Activated CD8-positive, alpha-beta T cell treated with anti-CD3 and anti-CD28 coated beads for 36 hours (primary cell): ENCODE measurements at places on chromosomes 4 and X. TPM values are rescaled to one million over a fixed set of nuclear protein-coding genes. Genes with fewer than 3 reads are reported as not detected.

- no peaks in the 10 kb centered on the region for H3K36me3 ChIP-seq
- H3K4me1 ChIP-seq = no peaks in the 10 kb centered on the region
- H3K4me3 ChIP-seq = no peak overlapping the region
- no peak overlapping the region for H3K27ac ChIP-seq
- no peak for DNase-seq
These were observed 1039.1 kb upstream of the INTU start for GRCh38 chr4:126593626-126594025.

DNA sequence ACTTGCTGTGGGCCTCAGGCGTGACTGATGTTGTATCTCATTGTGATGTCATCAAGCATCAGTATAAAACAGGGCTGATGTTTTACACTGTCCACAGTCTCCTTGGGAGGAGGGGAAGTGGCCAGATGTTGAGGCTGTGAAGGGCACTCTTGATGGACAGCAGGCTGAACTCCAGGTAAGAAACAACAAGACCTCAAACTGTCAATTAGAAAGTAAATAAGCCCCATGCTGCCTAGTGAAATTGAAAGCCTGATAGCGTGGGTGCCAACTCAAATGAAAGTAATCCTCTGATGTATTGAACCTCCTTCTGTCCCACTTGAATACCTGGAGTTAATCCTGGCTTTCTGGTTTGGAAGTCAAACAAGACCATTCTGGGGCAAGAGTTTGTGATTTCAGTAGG is 19.7 kb downstream of the VSIG1 start:
- no peak for DNase-seq
- H3K4me1 ChIP-seq = peaks cover 9% of the 10 kb centered on the region
- no peaks in the 10 kb centered on the region for H3K36me3 ChIP-seq
- no peaks in the 10 kb centered on the region for H3K27me3 ChIP-seq
- H3K4me3 ChIP-seq = no peak overlapping the region
- no peak overlapping the region for H3K27ac ChIP-seq

- no peaks in the 10 kb centered on the region for H3K4me1 ChIP-seq
- no peak overlapping the region for H3K27ac ChIP-seq
- no peaks in the 10 kb centered on the region for H3K36me3 ChIP-seq
- no peak overlapping the region for H3K4me3 ChIP-seq
- DNase-seq = no peak
- H3K27me3 ChIP-seq = no peaks in the 10 kb centered on the region
These were observed 554.8 kb upstream of the TENM3 start for GRCh38 chr4:181688432-181688831.

DNA sequence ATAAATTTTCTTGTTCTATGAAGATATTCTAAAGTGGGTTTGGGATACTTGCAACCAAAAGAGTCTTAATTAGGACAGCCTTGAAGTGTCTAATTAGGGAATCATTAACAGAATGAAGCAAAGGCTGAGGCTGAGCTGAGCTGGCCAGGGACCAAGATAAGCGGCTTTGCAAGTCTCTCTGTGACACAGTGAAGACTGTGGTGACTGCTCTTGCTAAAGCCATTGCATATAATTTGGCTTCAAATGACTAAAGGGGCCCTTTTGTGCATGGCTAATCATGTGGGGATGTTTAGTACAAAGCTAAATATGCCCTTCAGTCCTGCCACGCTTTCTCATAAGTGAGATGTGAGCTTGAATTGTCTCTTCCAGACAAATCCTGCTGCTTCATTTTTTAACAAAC is 31.2 kb upstream of the GYPA start:
- no peaks in the 10 kb centered on the region for H3K36me3 ChIP-seq
- peaks cover 8% of the 10 kb centered on the region for H3K27me3 ChIP-seq

- DNase-seq = no peak
- no peak overlapping the region for H3K4me3 ChIP-seq
- no peaks in the 10 kb centered on the region for H3K27me3 ChIP-seq
- no peaks in the 10 kb centered on the region for H3K36me3 ChIP-seq
These were observed 26.8 kb downstream of the ADH7 start for GRCh38 chr4:99408346-99408745.

GRCh38 chr4:57158762-57159161 is 48.6 kb upstream of the IGFBP7 start:
- H3K27ac ChIP-seq = no peak overlapping the region
- H3K4me3 ChIP-seq = no peak overlapping the region
- peaks cover 19% of the 10 kb centered on the region for H3K27me3 ChIP-seq
- peaks cover 5% of the 10 kb centered on the region for H3K4me1 ChIP-seq
- H3K36me3 ChIP-seq = no peaks in the 10 kb centered on the region

- no peaks in the 10 kb centered on the region for H3K36me3 ChIP-seq
- no peak overlapping the region for H3K4me3 ChIP-seq
- H3K4me1 ChIP-seq = no peaks in the 10 kb centered on the region
These were observed 96.3 kb upstream of the HPF1 start for GRCh38 chr4:169854090-169854489.

GRCh38 chr4:4315461-4316149 is 25.6 kb downstream of the ZBTB49 start:
- H3K27me3 ChIP-seq = no peaks in the 10 kb centered on the region
- no peak overlapping the region for H3K4me3 ChIP-seq
- no peaks in the 10 kb centered on the region for H3K4me1 ChIP-seq
- H3K36me3 ChIP-seq = peaks cover 8% of the 10 kb centered on the region
- H3K27ac ChIP-seq = no peak overlapping the region

- no peak overlapping the region for H3K4me3 ChIP-seq
- peaks cover 2% of the 10 kb centered on the region for H3K27me3 ChIP-seq
- peaks cover 7% of the 10 kb centered on the region for H3K4me1 ChIP-seq
- H3K27ac ChIP-seq = no peak overlapping the region
These were observed 18.9 kb downstream of the C4orf50 start for GRCh38 chr4:5999356-5999755.

GRCh38 chr4:94519019-94519418 is 67.3 kb downstream of the PDLIM5 start:
- DNase-seq = no peak
- no peak overlapping the region for H3K4me3 ChIP-seq
- peaks cover 13% of the 10 kb centered on the region for H3K4me1 ChIP-seq
- no peaks in the 10 kb centered on the region for H3K27me3 ChIP-seq
- H3K36me3 ChIP-seq = no peaks in the 10 kb centered on the region

DNA sequence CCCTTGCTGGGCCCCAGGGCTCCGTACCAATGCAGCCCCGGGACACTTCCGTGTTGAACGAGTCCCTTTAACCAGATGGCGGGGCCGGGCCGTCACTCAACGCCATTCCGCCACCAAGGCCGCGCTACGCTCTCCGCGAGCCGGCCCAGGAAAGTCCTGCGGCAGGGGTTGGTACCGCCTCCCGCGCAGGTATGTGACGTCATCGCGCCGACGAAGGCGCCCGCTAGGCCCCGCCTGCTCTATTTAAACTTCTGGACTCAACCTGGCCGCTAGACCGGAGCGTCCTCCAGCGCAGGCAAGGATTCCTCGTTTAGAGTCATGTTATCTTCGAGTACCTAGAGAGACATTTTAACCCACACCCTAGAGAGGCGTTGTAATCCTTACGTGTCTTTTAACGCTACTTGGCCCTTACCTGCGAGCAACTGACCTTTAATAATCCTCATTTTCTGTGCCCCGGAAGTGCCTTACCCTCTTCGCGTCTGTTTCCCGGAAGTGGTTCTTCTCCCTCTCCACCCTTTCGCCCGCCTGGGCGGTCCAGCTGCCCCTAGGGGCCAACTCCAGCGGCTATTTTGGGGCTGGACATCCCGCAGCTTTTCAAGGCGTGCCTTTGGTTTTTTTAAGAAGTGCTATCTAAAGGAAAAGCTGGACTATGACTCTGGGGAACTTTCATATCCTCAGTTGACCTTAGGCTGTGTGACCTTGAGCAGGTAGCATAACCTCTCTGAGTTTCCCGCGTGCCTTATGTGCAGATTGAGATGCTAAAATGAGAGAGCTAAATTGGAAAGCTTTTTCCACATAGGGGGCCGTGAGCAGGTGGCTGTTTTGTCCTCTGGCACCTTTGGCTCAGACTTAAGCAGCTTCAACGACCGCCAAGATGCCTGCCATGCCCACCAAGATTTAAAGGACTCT is at the start of gene PNPLA4:
Gene PNPLA4 (minus strand): TSS at position 155 of the 909 bp plus-strand sequence. CDS start 1,294 bp downstream, outside the sequence.
- peak within 1 kb of the TSS; percentile 87 for H3K4me3 ChIP-seq
- peak within 1 kb of the TSS; percentile 97 for H3K27ac ChIP-seq
- DNase-seq = peak; percentile 85
- peaks cover 14% of the 10 kb centered on the region for H3K4me1 ChIP-seq

GRCh38 chr4:54560513-54560912 is 97.2 kb upstream of the KIT start:
- H3K36me3 ChIP-seq = no peaks in the 10 kb centered on the region
- no peak for DNase-seq
- no peaks in the 10 kb centered on the region for H3K4me1 ChIP-seq

DNA sequence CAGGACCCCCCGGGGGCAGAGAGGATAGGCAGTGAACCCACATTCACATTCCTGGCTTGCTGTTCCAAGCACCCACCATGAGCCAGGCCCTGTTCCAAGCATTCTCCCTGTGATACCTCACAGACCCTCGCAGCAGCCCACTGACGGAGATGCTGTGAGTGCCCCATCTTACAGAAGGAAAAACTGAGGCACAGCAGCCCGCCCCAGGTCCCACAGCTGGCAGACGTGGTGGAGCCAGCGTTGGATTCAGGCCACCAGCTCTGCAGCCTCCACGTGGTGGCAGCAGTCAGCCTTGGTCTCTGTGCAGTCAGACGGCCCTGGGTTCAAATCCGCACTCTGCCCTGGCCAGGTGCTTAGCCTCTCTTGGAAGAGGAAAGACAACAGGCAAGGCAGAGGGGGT is 16.8 kb downstream of the MAN2B2 start:
- no peak for DNase-seq
- H3K4me3 ChIP-seq = no peak overlapping the region
- no peaks in the 10 kb centered on the region for H3K27me3 ChIP-seq

GRCh38 chr4:114601304-114602052 is 2.9 kb downstream of the UGT8 start:
- no peak overlapping the region for H3K27ac ChIP-seq
- H3K4me3 ChIP-seq = no peak overlapping the region
- peaks cover 9% of the 10 kb centered on the region for H3K4me1 ChIP-seq
- no peak for DNase-seq
- H3K27me3 ChIP-seq = peaks cover 30% of the 10 kb centered on the region
- H3K36me3 ChIP-seq = no peaks in the 10 kb centered on the region

DNA sequence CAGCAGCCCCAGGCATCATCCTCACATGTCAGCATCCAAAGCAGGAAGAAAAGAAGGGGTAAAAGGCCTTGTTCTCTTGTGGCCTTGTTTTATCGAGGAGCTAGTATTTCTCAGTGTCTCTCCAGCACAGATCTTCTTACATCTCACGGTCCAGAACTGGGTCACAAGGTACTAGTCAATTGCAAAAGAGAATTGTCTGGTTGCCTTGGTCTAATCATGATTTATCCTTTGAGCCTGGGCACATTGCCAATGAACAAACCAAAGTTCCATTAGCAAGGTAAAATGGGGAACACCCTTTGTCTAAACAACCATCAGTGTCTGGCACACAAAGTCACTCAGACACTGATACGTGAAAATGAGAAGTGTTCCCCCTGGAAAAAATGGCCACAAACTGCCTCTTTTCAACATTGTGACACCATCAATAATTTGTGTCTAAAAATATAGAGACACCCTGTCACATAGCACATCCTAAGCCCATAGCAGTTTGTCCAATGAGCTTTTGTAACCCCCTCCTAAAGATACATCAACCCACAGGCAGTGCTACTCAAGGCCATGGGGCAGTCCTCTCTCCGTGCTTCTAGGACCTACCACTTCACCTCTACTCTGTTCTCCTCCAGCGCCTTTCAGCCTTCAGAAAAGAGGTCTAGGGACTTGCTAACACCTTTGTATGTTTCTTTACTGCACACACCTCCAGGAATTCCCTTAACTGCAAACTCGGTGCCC is 534.4 kb downstream of the MID1IP1 start:
- H3K4me1 ChIP-seq = peaks cover 53% of the 10 kb centered on the region
- no peaks in the 10 kb centered on the region for H3K27me3 ChIP-seq
- H3K27ac ChIP-seq = peak overlapping the region; percentile 81
- no peak for DNase-seq
- peaks cover 5% of the 10 kb centered on the region for H3K36me3 ChIP-seq

DNA sequence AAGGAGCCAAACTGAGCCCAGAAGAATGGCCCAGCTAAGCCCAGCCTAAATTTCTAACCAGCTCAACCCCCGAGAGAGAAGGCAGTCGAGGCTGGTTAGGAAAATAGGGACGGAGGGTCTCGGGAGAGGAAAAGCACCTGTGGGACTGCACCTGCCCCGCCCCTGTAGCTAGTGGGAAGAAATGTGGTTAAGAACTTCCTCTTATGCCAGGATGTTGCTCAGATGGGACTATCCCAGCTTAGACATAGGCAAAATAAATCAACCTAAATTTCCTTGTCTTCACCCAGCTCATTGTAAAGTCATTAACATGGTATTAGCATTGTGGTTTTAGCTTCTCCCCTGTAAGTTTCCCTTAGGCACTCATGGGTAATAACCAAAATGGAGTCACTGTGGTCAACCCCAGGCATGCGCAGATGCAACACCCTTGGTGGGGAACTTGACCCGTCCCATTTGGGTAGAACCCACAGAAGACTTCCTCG is 86.8 kb downstream of the ZNF718 start:
- H3K4me1 ChIP-seq = peaks cover 32% of the 10 kb centered on the region
- DNase-seq = peak; percentile 57
- H3K36me3 ChIP-seq = peaks cover 33% of the 10 kb centered on the region
- peak overlapping the region; percentile 75 for H3K27ac ChIP-seq
- H3K27me3 ChIP-seq = peaks cover 1% of the 10 kb centered on the region
- H3K4me3 ChIP-seq = peak overlapping the region; percentile 7

DNA sequence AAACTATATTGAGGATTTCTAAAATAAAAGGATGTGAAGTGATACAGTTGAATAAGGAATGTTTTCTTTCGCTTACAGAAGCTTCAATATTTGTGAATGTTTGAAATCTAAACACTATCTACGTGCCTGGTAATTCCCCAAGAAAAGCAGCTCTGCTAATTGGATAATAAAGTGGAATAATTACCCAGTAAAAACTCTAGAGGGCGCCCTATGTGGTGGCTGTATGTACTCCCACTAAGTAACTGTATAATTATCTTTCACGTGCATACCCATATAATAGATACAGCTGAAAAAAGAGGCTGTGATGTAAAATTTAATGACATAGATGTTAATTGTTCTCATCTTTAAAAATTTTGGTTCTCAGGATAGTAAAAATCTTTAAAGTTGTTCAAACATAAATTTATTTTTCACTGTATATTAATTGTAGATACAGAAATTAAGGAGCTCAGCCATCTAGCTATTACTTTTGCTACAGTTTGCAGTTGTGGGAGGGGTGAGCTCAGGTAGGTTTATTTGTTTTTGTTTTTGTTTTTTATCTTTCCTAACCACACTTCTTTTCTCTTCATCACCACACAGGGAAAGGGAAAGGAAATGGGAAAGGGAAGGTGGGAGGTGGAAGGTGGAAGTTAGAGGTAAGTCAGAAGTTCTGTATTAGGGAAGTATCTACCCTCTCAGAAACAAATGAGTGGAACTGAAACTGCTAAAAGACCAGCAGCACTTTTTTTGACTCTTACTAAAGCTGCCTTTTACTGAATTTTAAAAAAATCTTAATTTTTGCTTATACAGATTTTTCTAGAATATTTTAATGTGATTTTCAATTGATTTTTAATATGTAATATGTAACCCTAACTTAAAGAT is 151.7 kb upstream of the RPS6KA6 start:
- H3K27me3 ChIP-seq = no peaks in the 10 kb centered on the region
- no peak for DNase-seq
- no peak overlapping the region for H3K27ac ChIP-seq
- H3K4me3 ChIP-seq = no peak overlapping the region
- H3K36me3 ChIP-seq = no peaks in the 10 kb centered on the region

GRIA2 gene
- not detected for total RNA-seq

NPY5R gene
- not detected for total RNA-seq

NUDT10 gene
- total RNA-seq = 3.5 TPM

LRP2BP gene
- total RNA-seq = 1.1 TPM

JCHAIN gene
- not detected for total RNA-seq

RTL5 gene
- total RNA-seq = 0.18 TPM

VSIG4 gene
- not detected for total RNA-seq

DCAF12L1 gene
- not detected for total RNA-seq

ZAR1 gene
- not detected for total RNA-seq

GABRA4 gene
- not detected for total RNA-seq

SSX3 gene
- not detected for total RNA-seq
